ENCODE measurements at places on chromosomes 4 and X.

- no peak for DNase-seq
Observed at GRCh38 chr4:16642897-16643296, 255.5 kb downstream of the LDB2 start.

GRCh38 chr4:6546681-6547447, 28.1 kb upstream of the MAN2B2 start:
- peak; percentile 31 for DNase-seq

GRCh38 chr4:100977274-100977673, 370.1 kb downstream of the PPP3CA start:
- DNase-seq = no peak

DNA sequence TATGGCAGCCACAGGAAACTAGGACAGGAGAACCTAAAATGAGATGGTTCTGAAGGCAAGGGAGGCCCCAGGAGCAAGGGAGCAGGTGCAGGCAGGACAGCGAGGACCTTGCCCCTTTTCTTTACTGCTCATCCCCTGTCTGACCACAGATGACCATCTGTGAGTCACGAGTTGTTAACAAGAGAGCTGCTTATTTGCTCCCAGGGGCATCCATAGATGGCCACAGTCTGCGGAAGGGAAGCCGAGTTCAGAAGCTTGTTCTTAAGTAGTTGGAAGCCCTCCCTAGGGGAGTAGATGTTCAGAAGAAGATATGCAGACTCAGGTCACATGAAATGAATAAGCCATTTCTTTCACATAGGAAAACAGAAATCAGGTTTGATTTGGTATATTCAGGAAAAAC, 69.4 kb downstream of the EVC2 start:
- DNase-seq = no peak

DNA sequence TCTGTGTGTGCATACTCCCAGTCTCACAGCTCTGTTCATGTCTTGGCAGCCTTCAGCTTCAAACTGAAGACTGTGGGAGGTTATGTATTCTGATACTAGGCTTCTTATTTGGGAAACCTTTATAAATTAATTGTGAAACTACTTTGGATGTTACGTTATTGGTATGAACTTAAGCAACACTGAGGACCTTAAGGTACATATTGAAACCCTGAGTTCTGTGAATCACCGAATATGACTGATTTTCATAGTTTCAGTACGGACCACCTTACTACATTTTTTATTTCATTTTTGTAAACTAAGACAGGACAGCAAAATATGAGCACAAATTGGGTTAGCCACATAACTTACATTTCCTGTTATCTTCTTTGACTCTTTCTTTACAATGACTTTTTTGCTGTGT, 498.4 kb downstream of the PDGFC start:
- DNase-seq = no peak

GRCh38 chrX:574830-575229, 55.8 kb upstream of the SHOX start:
- DNase-seq = no peak

DNA sequence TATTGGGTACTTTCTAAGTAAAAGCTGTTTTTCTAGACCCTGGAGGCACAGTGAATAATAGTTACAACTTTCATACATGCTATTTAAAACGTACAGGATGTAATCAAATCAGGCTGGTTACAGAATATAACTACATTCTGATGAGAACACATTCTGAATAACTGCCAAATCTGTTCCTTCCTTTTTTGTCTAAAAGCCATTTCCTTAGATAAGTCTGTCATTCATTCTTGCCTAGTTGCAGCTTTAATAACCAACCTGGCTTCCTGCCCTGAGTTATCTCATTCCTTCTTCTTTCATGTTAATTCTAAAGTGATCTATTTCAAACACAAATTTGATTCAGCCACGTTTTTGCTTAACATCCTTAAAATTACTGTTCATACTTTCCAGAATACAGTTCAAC, 189.7 kb upstream of the ITM2A start:
- DNase-seq = no peak

Data from central memory CD4-positive, alpha-beta T cell (primary cell).